Effector memory CD4-positive, alpha-beta T cell (primary cell): ENCODE measurements at places on chromosomes 7 and 10.

- no peak for DNase-seq
These were observed 78.9 kb downstream of the VOPP1 start for GRCh38 chr7:55493408-55493807.

- no peak for DNase-seq
These were observed 670.3 kb downstream of the SDK1 start for GRCh38 chr7:3971323-3971722.

DNA sequence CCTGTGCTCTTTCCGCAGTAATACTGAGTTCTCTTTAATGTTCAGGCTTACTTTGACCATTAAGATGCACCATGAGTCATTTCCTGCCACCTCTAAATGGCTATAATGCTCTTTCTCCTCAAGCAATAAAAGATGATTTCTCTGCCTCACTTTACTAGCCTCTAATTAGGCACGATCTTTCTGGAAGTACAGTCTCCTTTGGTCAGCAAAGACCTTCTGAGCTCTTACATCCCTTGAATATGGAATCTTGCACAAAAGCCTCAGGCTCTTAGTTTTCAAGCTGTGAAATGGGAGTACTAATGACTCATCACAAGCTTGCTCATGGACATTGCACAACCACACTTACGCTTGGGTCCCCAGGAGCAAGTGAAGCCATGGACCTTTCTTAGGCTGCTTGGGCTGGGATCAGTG is 85.9 kb downstream of the FRMD4A start:
- no peak for DNase-seq

GRCh38 chr10:107561136-107561650 is 396.7 kb upstream of the SORCS1 start:
- DNase-seq, result no peak

DNA sequence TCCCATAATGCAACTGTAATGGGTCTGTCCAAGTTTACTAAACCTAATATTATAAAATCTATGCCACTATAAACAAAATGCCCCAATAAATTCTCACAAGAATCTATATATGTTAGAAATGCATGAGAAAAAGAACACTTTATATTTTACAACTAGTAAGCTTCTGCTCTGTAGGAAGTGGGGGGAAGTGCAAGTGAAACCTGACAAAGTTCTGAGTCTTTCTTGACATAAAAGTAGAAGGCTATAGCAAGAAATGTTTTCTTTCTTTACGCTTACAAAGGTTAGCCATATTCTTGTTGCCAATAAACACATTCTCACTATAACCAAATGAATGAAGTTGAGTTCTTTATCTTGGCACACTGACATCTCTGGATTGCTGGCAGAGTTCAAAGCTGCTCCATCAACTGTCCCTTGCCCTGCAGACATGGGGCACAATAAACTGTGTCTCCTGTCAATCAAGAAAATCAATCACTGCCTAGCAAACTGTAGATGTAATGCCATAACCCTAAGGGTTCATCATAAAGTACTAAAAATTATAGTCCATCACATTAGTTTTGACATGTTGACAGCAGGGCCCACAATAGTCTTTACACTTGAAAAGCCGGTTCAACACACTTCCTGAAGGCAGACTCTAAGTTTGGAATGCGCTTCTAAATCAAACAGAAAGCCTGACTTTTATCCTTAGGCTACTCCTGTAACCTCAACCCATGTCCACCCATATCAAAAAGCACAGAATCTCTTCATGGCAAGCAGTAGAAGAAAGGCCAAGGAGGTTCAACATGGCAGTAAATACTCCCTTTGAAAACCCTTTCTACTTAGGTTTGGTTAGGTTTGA is 58.6 kb downstream of the TPK1 start:
- DNase-seq, result no peak

- no peak for DNase-seq
These were observed 7.5 kb upstream of the ATP6V0E2 start for GRCh38 chr7:149866139-149866778.

- DNase-seq, result no peak
These were observed 13.3 kb upstream of the PDCD4 start for GRCh38 chr10:110858297-110858934.

DNA sequence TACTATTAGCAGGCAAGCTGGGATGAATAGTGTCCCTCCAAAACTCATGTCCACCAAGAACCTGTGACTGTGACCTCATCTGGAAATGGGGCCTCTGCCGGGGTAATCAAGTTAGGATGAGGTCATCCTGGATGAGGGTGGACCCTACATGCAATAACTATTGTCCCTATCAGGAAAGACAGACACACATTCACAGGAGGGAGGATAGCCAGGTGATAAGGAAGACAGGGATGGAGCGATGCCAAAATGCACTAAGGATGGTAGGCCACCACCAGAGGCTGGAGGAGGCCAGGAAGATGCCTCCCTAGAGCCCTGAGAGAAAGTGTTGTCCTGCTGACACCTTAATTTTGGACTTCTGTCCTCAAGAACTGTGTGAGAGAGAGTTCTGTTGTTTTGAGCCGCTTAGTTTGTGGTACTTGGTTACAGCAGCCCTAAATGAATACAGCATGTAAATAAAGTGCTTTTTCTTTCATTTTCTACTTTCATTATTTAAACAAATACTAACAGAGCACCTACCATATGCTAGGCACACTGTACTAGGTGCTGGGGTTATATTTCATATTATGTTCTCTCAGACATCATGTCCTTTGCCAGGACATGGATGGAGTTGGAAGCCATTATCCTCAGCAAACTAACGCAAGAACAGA is 111.9 kb downstream of the USP6NL start:
- no peak for DNase-seq

DNA sequence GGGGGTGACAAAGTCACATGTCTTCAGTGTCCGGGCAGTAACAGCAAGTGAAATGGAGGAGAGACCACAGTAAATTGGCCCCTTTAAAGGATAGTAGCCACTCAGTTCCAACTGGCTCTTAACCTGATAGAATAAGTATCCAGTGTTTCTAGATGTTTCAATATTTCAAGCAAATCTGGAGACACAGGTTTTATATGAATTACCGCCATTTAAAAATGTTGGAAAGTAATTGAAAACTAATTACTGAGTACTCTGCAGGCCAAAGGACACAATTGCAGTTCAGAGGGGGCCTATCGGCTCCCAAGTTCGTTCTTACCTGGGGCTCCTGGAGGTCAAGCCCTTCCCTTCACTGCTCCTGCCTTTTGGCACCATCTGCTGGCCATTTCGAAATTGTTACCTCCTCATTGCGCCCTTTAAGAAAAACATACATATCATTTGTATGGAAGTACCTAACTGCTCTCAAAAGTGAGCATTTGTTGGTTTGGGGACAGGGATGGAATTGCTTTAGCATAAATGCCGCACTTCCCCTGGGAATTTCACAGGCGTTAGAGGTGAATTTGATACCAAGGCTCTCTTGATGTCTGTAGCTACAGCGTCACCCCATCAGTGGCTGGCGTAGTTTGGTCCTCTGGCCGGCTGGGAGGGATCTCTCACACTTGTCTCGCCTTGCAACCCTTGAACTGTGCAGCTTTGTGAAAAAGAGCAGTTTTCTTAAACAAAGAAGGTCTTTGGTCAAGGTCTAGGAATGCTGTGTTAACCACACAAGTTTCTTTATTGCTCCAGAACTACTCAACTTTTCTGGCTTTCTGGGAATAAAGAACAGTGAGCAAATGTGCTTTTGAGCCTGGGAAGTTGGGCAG is 220.0 kb downstream of the ARHGAP21 start:
- no peak for DNase-seq

GRCh38 chr7:115478426-115478825 is 552.1 kb downstream of the TFEC start:
- DNase-seq, result no peak

DNA sequence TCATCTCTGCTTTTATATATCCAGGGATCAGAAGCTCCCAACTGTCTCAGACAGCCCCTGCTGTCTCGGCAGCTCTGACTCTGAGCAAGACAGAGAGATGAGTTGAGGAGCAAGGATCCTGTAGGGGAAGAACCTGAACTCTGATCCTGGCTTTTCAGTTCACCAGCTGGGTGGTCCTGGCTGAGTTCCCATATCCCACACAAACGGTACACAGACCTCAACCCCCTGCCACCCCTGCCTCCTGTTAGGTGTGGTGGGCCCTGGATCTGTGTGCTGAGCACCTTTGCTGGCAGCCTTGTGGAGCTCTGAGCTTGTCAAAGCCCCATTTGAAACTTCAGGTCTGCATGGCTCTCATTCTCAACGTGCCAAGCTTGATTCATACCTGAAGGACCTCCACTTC is 54.3 kb upstream of the GPR26 start:
- DNase-seq, result no peak

- DNase-seq, result no peak
These were observed 49.0 kb downstream of the HTRA1 start for GRCh38 chr10:122510326-122510725.

DNA sequence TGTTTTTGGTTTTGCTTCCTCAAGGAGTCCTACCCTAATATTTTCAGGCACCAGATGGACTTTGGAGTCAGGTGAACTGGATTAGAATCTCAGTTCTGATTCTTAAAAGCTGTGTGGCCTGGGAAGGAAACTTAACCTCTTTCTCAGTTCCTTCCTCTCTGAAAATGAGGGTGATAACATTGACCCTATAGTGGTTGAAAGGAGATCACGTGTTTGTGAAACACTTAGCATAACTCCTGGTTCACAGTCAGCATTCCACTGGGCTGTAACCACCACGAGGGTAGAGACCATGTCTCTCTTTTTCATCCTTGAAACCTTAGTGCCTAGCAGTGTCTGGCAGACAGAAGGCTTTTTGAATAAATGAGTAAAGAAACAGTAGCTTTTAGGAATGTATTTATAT is 16.7 kb downstream of the LSMEM1 start:
- no peak for DNase-seq

DNA sequence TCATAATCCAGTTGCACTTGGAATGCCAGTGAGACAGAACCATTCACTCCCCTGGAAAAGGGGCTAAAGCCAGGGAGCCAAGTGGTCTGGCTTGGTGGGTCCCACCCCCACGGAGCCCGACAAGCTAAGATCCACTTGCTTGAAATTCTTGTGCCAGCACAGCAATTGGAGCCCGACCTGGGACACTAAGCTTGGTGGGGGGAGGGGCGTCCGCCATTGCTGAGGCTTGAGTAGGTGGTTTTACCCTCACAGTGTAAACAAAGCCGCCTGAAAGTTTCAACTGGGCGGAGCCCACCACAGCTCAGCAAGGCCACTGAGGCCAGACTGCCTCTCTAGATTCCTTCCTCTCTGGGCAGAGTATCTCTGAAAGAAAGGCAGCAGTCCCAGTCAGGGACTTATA is 200.7 kb upstream of the NPSR1 start:
- DNase-seq, result no peak

GRCh38 chr10:92702301-92702916 is 12.7 kb downstream of the HHEX start:
- DNase-seq, result no peak

GRCh38 chr10:118662228-118663035 is 67.0 kb upstream of the PRLHR start:
- DNase-seq, result no peak

- DNase-seq, result no peak
These were observed 67.4 kb downstream of the GLRX3 start for GRCh38 chr10:130203626-130204025.

- no peak for DNase-seq
These were observed 19.7 kb upstream of the FKBP9 start for GRCh38 chr7:32937344-32938174.
